ENCODE measurements at places on chromosomes 5 and 9.

DNA sequence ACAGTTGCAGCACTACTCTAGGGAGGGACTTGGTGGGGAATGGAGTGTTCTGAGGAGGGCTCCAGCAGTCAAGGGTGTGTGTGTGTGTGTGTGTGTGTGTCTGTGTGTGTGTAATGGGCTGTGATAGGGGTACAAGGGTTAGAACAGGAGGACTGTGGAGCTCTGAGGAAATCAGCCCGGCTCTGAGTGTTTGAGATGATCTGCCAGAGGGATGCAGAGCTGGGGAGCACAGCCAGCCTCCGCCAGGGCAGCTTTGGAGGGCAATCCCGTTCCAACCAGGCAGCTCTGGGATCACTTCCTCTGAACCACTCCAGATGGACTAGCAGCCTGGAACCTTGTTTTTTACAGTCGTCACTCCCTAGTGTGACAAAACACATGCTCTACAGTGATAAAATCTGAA lies 3.0 kb upstream of the SLC6A7 start:
- no peak for DNase-seq

- DNase-seq: no peak
Observed at GRCh38 chr9:131709771-131710431, 30.0 kb downstream of the RAPGEF1 start.

GRCh38 chr9:78053627-78054026 lies 22.0 kb upstream of the GNAQ start:
- no peak for DNase-seq

- DNase-seq: no peak
Observed at GRCh38 chr5:41815663-41816229, 54.5 kb downstream of the OXCT1 start.

GRCh38 chr5:138482638-138483037 lies 17.4 kb downstream of the EGR1 start:
- DNase-seq: no peak

DNA sequence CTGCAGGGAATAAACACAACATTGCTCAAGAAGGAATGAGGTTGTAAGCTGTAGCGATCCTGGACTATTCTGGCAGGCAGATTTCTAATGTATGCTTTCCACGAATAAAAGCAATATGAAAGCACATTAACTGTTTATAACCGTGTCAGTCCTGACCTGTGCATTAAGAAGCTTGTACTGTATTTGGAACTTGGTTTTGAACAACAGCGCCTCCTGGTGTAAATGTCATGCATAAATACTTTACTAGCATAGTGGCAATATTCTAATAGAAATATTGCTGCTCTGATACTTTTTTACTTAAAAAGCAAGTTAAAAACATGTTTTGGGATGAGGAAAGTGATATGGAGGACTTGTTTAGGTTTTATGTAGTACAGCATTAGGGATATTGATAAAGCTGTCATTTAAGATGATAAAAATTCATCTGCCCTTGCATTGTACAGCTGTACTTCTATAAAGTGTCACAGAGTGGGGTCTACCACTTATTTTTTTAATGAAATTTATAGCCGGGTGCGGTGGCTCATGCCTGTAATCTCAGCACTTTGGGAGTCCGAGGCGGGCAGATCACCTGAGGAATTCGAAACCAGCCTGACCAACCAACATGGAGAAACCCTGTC lies 70.7 kb upstream of the GNE start:
- DNase-seq: peak; percentile 64

Measured in urinary bladder (tissue), 4 donors.